Nephron progenitor cell (in vitro differentiated cells): ENCODE measurements at places on chromosomes 1 and 21.

GRCh38 chr1:152048416-152049009 is 11.7 kb upstream of the S100A11 start:
- DNase-seq = peak; percentile 16

DNA sequence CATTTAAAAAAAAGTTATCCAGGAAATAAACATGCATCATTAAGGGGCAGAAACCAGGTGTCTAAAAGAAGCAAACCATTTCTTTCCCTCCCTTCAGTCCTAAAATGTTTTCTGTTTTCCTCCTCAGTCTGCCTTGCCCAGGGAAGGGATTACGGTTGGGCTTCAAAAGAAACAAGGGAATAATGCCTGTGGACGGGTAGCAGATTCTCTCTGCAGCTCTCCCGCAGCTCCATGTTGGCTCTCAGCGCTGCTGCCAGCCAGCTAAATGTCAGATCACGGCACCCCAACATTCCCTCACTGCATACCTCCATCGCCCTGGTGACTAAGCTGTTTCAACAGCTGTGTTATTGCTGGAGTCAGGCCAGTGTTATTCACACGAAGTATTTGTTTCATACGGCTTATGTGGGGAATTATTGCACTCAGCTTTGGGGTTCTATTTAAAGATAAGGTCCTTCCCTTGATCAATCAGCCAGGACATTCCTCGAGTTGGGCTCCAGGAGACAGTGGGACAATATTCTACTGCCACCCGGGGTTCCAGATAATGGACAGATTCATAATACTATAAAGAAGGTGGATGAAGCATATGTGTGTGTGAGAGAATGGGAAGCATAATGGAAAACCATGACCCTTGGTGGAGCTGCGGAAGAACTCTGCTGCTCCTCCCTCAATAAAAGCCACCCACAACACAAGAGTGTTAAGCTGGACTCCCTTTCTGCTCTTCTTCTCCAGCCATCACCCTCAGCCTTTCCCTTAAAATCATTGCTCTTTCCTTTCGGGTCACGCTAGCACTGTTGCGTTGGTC is 58.2 kb downstream of the WLS start:
- DNase-seq = no peak

DNA sequence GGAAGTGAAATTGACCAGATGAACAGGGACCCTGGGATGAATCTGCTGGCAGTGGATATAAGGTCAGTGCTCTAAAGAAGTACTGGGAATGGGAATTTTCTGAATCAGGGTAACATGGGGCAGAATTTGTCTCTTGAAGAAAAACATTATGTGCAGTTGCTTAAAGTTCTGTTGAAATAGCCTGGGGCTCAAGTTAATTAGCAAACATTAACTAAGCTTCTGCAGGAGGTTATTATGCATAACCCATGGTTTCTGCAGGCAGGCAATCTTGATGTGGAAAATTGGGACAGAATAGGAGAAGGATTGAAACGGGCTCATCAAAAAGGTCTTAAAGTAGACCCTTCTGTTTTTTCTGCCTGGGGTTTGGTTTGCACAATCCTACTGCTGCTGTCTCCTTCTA is 14.0 kb downstream of the GSTM5 start:
- no peak for DNase-seq

- DNase-seq = no peak
These were observed 33.8 kb downstream of the STPG1 start for GRCh38 chr1:24379733-24380315.

GRCh38 chr1:150534002-150534401 is 15.2 kb upstream of the ADAMTSL4 start:
- DNase-seq = no peak

- DNase-seq = no peak
These were observed 149.2 kb upstream of the SYT6 start for GRCh38 chr1:114302821-114303220.

- DNase-seq = no peak
These were observed 473.1 kb downstream of the ADGRL2 start for GRCh38 chr1:82273816-82274215.

DNA sequence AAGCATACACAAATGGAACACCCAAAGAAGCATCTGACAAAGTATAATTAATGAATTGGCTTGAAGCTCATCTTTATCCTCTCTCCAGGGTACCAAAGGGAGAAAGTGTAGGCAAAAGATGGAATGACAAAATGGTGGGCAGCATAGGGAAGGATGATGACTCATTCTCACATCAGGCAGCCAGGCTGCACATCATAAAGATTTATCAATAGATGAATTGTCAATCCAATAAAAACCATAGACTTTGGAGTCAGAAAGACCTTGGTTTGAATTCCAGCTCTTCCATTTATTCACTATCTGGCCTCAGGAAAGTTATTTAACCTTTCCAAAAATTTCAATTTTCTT is 138.5 kb downstream of the TNR start:
- no peak for DNase-seq

GRCh38 chr1:17579951-17580939 is 40.7 kb downstream of the ARHGEF10L start:
- DNase-seq = no peak

DNA sequence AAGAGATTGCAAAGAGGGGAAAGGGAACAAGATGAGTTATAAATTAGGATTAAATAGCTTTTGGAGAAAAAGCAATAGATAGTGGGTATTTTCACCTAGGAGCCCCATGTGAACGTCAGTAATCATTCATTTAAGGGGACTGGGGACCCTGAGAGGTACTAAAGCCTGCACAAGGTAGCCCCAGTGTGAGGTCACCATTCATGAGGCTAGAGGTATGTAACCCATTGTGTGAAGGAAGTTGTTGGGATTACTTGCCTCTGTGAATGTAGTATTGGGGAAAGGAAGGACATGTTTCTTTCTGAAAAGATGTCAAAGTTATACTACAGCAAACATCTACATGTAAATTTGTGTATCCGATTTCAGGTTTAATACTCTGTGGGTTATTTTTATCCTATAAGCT is 276.8 kb downstream of the TBX15 start:
- DNase-seq = no peak

- DNase-seq = no peak
These were observed 108.7 kb downstream of the KCNJ15 start for GRCh38 chr21:38365521-38365920.

GRCh38 chr1:6835139-6835538 is 49.9 kb downstream of the CAMTA1 start:
- no peak for DNase-seq

DNA sequence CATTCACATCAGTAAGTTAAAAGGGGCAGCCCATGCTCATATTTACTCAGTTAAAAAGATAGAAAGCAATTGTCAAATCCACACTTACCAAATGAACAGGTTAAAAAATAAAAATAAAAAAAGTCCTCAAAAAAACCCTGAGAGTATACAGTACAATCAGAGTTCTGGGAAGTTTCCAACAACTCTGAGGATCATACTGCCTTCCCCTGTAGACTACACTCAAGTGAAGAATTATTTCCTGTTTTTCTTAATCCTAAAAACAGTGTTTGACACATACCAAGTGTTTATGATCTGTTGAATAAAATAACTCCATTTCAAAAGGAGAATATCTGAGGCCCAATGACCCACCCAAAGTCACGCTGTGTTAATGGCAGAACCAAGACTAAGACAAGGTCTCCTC is 61.8 kb downstream of the INTS7 start:
- no peak for DNase-seq

GRCh38 chr21:44582055-44582454 is 1.7 kb upstream of the KRTAP10-5 start:
- DNase-seq = no peak

DNA sequence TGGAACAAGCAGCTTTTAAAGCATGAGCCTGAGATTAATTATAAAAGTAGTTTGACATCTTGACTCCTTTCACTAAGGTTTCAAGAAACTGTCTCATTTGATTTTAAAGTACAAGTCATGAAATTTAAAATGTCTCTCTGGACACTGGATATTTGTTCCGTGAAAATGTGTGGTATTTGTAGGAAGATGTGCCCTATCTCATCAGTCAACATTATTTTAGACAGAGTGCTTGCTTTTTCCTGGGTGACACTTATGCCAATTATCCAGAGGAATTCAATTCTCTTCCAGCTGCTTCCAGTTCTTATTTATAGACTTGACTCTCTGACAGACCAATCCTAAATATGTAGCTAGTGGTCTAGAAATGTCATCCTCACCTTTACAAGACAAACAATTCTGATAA is 300.4 kb downstream of the PLA2G4A start:
- no peak for DNase-seq

DNA sequence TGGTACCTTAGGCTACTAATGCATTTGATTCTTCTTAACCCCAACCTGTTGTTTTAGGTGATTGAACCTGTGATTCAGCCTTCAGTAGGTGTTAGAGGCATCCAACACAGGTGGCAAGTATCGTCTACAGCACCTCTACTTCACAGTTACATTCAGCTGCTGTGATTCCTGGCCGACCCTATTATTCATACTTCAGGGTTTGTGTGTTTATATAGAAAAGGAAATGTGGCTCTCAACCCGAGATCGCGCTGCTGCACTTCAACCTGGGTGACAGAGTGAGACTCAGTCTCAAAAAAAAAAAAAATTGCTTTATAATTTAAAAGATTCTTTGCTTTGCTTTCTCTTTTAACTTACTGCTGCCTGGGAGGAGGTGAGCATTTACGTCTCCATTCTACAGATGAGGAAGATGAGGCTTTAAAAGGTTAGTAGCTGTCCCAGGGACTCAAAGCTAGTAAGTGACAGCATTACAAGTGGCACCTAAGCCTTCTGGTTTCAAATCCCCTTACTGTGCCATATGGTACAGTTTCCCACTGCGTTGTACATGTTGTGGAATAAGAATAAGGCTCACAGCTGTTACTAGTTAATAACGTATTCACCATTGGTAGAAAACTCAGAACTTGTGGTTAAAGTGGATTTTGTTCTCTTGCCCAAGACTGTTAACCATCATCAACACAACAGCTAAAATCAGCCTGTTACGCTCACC is 9.9 kb upstream of the GPR25 start:
- DNase-seq = no peak

DNA sequence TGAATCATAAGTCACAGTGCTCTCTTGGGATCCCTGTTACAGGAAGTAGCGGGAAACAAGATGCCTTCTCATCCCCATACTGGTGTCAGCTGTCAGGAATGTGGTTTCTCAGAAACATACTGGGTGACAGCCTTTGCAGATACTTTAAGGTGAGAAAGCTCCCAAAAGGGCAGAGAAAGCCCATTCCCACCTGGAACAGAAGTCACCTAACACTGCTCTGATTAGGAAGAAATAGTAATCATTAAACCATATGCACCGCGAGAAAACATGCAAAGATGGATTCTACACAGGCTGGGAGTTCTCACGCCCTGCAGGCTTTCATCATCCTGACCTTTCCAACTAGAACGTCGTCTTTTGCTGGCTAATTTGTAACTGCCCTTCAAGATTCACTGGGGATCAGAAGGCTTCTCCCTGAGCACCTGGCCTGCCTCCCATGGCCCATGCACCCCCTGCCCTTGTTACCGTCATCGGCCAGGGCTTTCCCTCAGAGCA is 46.2 kb upstream of the SLC44A3 start:
- no peak for DNase-seq

DNA sequence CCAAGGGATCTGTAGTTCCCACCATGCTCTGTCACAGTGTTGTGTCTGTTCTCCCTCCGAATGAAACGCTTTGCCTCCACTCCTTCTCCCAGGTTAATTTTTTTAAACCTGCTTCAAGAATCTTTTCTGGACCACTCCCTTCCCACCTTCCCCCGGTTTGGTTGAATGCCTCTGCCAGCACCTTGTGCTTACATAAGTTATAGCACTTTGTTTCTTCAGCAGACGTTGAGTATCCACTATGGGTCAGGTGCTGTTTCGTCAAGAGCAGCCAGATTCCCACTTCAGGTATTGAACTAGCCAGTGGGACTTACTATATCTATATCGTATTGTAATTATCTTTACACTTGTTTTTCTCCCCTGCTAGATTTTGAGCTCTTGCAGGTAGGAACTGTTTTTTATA is 27.6 kb downstream of the TTF2 start:
- no peak for DNase-seq

DNA sequence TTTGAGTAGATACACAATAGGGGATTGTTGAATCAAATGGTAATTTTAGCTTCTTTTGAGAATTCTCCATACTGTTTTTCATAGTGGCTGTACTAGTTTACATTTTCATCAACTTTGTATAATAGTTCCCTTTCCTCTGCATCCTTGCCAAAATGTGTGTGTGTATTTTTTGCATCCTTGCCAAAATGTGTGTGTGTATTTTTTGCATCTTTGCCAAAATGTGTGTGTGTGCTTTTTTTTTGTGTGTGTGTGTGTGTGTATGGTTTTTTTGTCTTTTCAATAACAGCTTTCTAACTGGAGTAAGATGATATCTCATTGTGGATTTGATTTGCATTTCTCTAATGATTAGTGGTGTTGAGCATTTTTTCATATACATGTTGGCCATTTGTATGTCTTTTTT is 105.4 kb downstream of the ATP6V1G3 start:
- DNase-seq = no peak

GRCh38 chr1:119947468-119947867 is 51.2 kb upstream of the ADAM30 start:
- no peak for DNase-seq

DNA sequence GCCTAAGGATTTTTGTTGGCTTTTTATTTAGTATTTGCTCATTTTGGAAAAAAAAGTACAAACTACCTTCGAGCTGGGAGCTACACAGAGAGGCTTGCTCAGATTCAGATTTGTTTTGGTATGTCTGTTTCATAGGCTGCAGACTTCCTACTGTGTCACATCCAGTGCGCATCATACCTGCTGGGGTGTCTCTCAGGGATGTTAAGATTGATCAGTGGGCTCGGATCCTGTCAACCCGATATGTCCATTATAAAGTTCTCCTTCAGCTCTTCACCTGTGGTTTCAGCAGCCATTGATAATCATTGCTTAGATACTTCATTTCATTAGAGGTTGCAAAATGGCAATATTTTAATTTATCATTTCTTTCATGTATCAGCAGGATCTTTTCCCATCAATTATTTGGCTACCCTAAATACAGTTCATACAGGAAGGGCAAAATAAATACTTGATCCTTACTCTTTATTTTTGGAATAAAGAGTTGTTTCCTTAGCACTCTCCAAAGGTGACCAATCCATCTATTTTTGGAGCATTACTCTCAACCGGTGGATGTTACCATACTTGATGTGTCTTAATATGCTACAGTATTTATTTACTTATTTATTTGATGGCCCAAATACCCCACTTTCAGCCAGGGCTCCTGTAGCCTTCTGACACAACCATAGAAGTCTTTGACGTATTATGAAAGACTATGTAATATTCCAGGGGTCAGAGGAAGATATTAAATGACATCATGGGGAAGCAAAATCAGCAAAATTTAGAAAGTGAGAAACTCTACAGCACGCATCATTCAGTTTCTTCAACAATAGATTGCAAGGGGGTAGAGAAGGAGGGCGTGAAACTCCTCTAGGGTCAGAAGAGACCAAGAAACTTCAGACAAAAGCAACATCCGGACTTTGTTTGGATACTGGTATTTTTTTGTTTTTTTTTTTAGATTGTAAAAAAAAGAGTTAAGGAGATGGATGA is 55.3 kb upstream of the HNRNPU start:
- no peak for DNase-seq

GRCh38 chr1:1082776-1083415 is 8.8 kb upstream of the RNF223 start:
- no peak for DNase-seq

GRCh38 chr1:58133562-58133961 is 413.0 kb downstream of the OMA1 start:
- DNase-seq = no peak
